A549 treated with RU486 at 1 μM for 4 hours (cell line): ENCODE measurements at places on chromosomes 5 and 9. TPM values are rescaled to one million over a fixed set of nuclear protein-coding genes. Genes with fewer than 3 reads are reported as not detected.

ADRB2 gene
- total RNA-seq = 0.51 to 0.86 TPM (median 0.67 TPM) in 5 replicates

GABRA1 gene
- total RNA-seq = not detected in 5 replicates

SPATA31A3 gene
- not detected in 5 replicates for total RNA-seq

CACNA1B gene
- total RNA-seq = 0.02 to 0.08 TPM (median 0.05 TPM) in 5 replicates
